ENCODE measurements at places on chromosomes 11 and 22.

DNA sequence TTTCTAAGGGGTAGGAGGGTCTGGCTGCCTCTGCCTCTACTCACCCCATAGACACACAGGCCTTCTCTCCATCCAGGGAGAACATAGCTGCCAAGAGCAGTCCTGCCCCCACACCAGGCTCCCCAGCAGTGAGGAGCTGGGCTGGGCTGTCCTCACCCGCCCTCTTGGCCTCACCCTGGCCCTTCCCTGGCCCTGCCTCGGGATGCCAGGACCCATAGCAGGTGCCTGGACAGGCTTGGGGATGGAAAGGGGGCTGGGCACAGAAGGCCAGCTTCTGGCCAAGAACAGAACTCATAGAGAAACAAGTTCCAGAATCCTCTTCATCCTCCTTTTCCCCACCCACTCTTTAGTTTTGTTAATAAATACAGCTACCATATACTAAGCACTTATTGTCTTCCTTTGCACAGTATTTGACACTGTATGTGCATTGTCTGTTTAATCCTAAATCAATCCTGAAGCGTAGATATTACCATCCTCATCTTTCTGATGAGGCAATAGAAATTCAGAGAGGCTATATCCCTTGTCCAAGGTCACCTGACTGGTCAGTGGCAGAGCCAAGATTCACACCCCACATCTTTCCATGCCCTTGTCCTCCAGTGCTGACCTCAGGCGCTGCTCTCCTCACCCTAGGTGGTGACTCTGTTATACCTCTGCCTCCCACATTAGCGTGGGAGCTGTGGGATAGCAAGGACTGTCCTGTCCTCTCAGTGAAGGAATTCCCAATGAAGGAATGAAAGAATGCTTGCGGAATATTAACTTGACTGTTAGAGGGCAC lies 22.0 kb upstream of the MYOD1 start:
- no peak for DNase-seq

- DNase-seq = peak; percentile 30
Observed at GRCh38 chr11:63510360-63511047, 4.6 kb downstream of the LGALS12 start.

GRCh38 chr11:11722861-11723260 lies 101.1 kb upstream of the GALNT18 start:
- DNase-seq = no peak

- peak; percentile 97 for DNase-seq
Observed at GRCh38 chr11:122197066-122197987, 81.3 kb upstream of the BLID start.
